ENCODE measurements at places on chromosomes 11 and 22.

DNA sequence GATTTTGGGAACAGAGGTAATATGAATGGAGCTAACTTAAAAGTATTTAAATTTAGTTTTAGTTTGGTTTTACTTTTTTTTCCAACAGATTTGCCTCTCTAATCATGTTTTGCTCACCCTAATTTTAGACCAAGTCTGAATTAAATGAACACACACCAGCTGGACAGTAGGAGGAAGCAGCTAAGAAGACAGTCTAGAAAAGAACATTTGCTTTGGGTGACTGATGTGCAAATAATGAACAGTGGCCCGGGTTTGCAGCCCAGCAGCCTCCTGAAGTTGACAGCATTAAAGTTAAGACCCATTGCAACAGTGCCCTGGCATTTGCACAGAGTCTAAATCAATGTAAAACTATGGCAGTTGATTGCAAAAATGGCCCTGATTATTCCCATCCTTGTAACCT lies 66.4 kb upstream of the SORL1 start:
- DNase-seq = no peak

DNA sequence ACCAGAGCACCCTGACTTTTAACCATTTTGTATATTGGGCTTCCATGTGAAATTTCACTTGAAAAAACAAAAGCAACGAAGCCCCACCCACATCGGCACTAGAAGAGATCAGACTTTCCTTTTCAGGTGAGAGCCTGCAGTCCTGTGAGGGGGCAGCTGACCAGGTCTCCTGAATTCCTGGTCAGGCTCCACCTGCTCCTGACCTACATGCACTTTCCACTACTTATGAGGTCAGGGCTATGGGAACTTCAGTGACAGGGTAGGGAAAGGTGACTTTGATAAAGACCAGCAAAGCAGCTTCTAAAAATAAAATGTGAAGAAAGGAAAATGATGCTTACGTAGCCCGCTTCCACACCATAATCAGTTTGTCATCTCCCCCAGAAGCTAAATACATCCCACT lies 24.7 kb downstream of the HIRA start:
- DNase-seq = no peak

- no peak for DNase-seq
Measured at GRCh38 chr11:45864041-45864440, 16.8 kb downstream of the CRY2 start.

GRCh38 chr11:37370817-37371216 lies 772.8 kb upstream of the RAG2 start:
- no peak for DNase-seq

- DNase-seq = no peak
Measured at GRCh38 chr11:62115085-62115694, 8.6 kb upstream of the INCENP start.

DNA sequence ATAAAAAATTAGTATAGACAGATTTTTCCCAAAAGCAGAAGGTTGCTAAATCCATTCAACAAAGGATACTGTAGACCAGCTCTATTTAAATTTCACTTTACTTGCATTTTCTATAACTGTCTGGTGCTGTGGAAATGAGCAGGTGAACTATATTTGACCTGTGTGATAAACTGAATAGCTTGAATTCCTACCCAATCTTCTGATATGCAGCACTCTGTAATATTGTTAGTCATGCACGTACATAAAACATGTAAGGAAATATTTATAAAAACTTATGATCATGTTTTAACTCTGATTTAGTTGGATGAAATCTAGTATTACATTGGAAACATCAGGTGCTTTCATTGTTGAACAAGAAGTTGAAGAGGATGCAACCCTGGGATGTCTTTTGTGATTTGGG lies 213.6 kb downstream of the DBX1 start:
- no peak for DNase-seq

- no peak for DNase-seq
Measured at GRCh38 chr11:32003335-32003734, 87.5 kb upstream of the RCN1 start.

- DNase-seq = no peak
Measured at GRCh38 chr11:110349138-110349996, 53.0 kb upstream of the RDX start.

- no peak for DNase-seq
Measured at GRCh38 chr11:73281201-73281741, 9.1 kb downstream of the P2RY6 start.

DNA sequence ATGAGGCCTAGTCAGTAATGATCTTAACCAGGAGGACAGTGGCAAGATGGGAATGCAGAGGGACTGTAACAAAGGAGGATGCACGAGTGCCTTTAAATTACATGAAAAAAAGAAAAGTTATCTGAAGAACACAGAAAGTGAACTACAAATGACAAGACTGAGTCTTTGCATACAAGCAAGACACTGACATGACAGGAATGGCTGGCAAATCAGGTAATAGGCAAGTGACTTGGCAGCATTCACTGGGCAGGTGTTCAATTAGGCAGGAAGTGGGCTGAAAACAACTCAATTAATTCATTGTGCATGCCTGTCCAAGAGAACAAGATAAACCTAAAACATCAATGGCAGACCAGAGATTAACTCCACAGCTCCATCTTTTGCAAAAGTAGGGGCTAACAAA lies 24.0 kb downstream of the SMCO4 start:
- no peak for DNase-seq

DNA sequence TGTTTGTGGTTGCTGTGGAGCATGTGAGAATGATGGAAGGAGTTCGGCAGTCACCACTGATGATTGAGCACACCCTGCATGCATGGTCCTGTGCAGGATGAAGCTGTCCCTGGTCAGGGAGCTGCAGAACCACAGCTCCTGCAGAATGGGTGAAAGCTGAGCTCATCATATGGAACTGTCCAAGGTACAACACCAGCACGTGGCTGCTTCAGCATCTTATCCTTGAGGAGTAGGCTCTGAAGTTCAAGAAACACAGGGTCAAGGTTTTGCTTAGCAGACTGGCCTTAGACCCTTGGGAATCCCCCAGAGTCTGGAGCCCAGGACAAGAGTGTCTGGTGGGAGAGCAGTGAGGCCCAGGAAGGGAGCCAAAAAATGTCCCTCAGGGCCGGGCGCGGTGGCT lies 182.4 kb upstream of the LARGE1 start:
- DNase-seq = no peak

GRCh38 chr11:66159324-66159984 lies 89.4 kb downstream of the PACS1 start:
- DNase-seq = no peak

- no peak for DNase-seq
Measured at GRCh38 chr22:28918550-28919271, 35.3 kb downstream of the ZNRF3 start.

- DNase-seq = no peak
Measured at GRCh38 chr11:119615003-119615881, 113.8 kb downstream of the NECTIN1 start.

- DNase-seq = no peak
Measured at GRCh38 chr11:35507688-35508087, 17.7 kb downstream of the PAMR1 start.

DNA sequence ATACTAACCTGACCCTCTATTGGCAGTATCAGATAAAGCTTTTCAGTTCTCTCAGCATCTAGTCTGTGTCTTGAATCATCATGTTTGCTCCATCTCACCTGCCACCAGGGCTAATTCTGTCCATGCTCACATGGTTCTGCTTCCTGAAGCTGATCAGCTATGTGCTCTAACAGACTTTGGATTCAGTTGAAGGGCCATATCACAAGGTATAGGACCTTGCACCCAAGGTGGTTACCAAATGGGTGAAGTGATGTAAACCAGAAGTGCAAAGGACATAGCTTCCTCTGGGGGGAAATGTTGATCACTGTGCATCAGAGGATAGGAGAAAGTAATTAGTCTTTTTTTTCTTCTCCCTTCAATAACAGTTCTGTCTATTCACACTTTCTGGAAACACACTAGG lies 417.0 kb upstream of the ANO5 start:
- DNase-seq = no peak

DNA sequence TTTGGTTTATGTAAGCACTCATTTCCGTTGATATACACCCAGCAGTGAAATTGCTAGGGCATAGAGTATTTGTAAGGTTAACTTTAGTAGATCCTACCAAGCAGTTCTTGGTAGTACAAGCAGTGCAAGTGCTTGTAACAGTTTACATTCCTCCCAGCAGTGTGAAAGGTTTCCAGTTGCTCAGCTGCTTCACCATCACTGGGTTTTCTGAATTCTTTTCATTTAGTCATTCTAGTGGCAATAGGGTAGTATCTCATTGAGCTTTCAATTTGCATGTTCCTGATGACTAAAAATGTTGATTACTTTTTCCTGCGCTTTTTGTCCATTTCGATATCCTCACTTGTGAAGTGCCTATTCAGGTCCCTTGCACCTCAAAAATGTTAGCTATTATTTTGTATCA lies 34.3 kb downstream of the ZNF202 start:
- DNase-seq = no peak

GRCh38 chr11:67111261-67111660 lies 7.8 kb upstream of the KDM2A start:
- no peak for DNase-seq

- DNase-seq = no peak
Measured at GRCh38 chr11:103700622-103701021, 335.8 kb upstream of the DDI1 start.

GRCh38 chr11:19407677-19408270 lies 167.0 kb upstream of the E2F8 start:
- DNase-seq = no peak

Measured in stimulated activated CD8-positive, alpha-beta memory T cell treated with anti-CD3 and anti-CD28 coated beads, Interleukin-4, amount 100 ng/mL, for 4 hours (primary cell).